Globus pallidus (tissue), 1 donor: ENCODE measurements at places on chromosomes 5 and 9.
A peak's percentile ranks its signal among the peaks of the same experiment; 100 is the strongest.

GRCh38 chr5:15932066-15932465 lies 247.5 kb downstream of the MARCHF11 start:
- DNase-seq = no peak

DNA sequence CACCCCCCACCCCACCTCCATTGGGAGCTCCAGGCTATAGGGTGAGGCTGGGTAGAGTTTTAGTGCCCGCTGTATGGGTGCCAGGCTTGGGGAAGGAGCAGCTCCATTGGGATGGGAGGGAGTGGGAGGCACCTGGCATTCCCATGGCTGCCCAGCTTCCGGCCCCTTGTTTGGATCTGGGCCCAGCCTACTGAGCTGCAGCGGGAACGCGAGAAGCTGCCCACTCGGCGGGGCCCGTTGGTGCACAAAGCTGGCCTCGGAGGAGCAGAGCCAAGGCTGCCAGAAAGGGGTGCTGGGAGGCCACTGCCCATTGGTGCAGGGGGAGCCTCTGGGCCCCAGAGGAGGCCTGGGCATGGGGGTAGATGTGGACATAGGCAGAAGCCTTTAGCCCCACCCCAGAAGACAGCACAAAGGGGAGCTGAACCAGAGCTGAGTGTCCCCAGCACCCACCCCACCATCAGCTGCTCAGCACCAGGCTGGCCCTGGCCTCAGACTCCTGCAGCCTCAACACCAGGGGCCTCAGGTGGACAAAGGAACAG lies 4.4 kb downstream of the LCN9 start:
- no peak for DNase-seq

DNA sequence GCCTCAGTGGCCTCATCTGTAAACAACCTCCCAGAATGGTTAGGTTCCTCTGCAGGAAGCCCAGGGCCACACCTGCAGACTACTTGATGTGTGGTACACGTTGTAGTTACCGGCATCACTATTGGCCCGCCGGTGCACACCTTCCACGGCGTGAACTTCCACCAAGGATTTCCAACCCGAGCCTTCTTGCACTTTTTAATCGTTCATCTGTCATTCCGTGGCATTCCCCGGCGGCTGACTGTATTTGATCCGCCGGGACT lies 5.3 kb upstream of the TRIM41 start:
- DNase-seq = no peak

DNA sequence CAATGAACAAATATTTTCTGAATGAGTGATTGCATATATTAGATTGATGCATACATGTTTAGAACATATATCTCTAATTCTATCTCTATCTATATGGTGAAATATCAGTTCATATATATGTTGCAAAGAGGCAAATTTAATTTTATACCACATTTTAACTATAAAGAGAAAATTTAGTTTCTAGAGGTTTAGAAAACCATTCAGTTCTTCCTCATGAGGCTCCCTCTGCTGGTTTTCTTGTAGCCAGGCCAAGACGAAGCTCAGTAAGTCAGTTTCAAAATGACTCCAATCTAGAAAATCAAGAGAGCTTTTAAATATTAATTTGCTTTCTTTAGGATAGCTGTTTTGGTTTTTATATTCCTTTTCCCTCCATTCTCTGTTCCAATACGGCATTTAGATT lies 312.1 kb downstream of the TMEM232 start:
- peak; percentile 7 for DNase-seq

- no peak for DNase-seq
Observed at GRCh38 chr9:19967216-19967887, 178.5 kb upstream of the SLC24A2 start.

DNA sequence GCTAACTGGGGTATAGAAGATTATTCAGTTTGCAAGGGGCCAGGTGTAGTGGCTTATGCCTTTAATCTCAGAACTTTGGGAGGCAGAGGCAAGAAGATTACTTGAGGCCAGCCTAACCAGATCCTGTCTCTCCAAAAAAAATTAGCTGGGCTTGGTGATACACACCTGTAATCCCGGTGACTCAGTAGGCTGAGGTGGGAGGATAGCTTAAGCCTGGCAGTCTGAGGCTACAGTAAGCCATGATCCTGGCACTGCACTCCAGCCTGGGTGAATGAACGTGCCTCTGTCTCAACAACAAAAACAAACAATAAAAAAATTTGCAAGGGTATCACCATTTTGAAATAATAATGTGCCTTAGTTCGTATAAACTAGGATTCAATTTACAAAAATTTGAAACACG lies 51.3 kb downstream of the BAAT start:
- DNase-seq = no peak
